Stimulated activated CD4-positive, alpha-beta T cell treated with anti-CD3 and anti-CD28 coated beads, Interleukin-2, amount 100 ng/mL, for 24 hours (primary cell): ENCODE measurements at places on chromosomes 3 and 15.
A peak's percentile ranks its signal among the peaks of the same experiment; 100 is the strongest.

GRCh38 chr15:82810890-82811426 is 1.5 kb downstream of the WHAMM start:
- peak; percentile 35 for DNase-seq

GRCh38 chr15:49908236-49908932 is 210.6 kb downstream of the ATP8B4 start:
- no peak for DNase-seq

DNA sequence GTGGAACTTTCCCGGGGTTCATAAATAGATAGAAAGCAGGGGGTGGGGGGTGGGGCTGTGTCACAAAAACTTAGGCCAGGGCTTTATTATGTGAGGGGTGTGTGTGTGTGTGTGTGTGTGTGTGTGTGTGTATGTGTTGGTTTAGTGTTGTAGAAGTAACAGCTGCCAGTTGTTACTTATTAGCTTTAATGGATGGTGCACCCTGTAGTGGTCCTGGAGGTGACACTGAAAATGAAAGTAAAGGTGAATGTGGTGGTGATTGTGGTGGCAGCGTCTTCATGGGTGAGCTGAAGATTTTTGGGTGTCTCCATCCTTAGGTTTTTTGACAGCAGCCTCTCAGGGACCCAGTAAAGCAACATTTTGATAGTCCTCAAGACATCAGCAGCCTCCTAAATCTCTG is 449.9 kb downstream of the PDCD6IP start:
- DNase-seq, result no peak

DNA sequence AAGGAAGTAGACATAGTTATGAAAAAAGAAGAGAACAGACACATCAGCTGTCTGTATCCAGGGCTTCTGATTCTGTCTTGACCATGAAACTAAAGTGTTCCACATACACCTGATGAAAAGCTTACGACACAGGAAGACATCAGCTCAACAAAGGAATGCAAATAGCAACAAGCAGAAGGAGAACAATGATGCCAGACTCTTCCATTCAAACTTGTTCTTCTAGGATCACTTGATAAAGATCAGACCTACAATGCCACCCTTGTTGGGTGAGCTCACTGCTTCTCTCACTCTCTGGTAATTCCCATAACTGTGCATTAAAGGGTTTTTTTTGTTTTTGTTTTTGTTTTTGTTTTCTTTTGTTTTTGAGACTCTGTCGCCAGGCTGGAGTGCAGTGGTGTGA is 49.7 kb downstream of the GATM start:
- no peak for DNase-seq

DNA sequence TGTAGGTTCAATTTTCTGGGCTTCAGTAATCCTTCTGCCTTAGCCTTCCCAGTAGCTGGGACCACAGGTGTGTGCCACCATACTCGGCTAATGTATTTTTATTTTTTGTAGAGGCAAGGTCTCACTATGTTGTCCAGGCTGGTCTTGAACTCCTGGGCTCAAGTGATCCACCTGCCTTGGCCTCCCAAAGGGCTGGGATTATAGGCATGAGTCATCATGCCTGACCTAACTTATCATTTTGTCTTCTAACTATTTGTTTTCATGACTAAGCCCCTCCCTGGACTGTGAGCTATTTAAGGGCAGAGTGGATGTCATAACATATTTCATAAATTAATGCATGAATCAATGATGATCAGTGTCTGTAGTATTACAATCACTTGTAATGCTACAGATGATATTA is 56.1 kb upstream of the PIAS1 start:
- no peak for DNase-seq

DNA sequence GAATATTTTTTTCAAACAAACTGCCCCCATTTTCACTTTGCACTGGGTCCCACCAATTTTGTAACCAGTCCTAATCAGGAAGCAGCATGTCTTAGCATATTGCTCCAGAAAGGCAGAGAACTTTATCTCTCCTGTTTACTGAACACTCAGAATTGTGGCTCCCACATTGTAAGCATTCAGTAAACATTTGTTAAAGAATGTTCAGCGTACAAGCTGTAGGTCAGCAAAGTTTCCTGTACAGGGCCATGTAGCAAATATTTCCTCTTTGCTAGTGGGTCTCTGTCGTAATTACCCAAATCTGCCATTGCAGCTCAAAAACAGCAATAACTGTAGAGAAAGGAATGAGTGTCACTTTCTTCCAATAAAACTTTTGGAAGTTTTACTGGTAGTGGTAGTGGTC is 393.3 kb downstream of the GRM7 start:
- DNase-seq, result no peak

DNA sequence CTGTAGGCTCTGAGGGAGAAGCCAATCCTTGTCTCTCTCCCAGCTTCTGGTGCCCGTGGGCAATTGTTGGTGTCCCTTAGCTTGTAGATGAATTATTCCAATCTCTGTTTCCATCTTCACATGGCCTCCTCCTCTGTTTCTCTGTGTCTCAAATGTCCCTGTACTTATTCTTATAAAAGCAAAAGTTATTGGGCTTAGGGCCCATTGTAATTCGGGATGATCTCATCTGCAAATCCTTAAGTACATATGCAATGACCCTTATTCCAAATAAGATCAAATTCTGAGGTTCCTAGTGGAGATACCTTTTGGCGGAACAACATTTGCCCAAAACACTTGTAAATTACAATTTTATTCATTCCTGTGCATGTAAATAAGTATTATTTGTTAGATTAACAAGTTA is 147.4 kb upstream of the EPHA3 start:
- DNase-seq, result no peak

- no peak for DNase-seq
Observed at GRCh38 chr3:23111286-23111685, 91.8 kb upstream of the UBE2E2 start.

DNA sequence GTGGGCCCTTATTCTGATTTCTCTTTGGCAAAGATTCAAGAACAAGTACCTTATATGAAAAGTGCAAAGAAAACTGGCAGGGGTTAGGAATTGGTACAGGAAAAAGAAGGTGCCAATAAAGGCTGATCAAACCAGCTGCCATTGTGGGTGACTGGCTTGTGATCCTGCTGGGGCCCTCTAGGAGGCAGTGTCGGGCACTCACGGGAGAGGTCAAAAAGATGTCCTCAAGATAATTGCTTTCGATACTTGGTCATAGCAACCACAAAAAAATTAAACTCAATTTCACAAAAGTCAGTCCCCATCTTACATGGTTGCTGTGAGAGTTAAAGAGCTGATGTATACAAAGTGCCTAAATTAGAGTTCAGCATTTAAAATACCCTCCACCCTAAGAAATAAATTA is 31.0 kb upstream of the CAV3 start:
- DNase-seq, result no peak

- no peak for DNase-seq
Observed at GRCh38 chr15:43095708-43096347, 10.0 kb downstream of the UBR1 start.

GRCh38 chr15:62850318-62850717 is 192.2 kb upstream of the TPM1 start:
- no peak for DNase-seq

- DNase-seq, result no peak
Observed at GRCh38 chr3:55500555-55501330, 13.6 kb upstream of the WNT5A start.

DNA sequence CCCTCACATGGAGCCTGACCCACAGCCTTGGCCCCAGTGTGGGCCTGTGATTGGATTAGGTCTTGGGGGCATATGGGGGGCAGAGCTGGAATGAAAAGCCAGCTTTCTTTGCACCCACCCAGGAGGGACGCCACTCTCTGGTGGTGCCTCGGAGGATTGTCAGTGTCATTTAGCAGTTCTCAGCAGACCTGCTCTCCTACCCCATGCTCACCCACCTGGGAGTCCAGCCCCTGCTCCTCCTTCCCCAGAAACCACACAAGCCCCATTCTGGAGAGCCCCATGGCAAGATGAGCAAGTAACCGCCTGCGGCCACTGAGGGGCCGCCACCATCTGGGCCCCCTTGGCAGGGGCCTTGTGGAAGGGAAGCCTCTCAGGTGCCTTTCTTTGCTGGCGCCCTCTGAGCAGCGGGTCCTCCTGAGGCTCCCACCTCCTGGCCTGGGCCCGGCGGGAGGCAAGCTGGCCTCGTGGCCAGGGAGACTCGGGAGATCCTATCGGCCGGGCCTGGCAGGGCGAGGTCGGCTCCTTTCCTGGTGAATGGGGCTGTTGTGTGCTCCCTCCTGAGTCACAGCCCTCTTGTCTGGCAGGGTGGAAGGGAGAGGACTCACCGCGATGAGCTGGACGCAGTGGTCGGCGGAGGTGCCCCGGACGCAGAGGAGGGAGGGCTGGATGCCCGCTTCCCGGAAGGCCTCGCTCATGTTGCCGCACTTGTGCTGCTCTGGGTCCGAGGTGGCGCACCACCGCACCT is 2.3 kb downstream of the MELTF start:
- no peak for DNase-seq

GRCh38 chr15:65394280-65394789 is 16.5 kb upstream of the IGDCC3 start:
- no peak for DNase-seq

DNA sequence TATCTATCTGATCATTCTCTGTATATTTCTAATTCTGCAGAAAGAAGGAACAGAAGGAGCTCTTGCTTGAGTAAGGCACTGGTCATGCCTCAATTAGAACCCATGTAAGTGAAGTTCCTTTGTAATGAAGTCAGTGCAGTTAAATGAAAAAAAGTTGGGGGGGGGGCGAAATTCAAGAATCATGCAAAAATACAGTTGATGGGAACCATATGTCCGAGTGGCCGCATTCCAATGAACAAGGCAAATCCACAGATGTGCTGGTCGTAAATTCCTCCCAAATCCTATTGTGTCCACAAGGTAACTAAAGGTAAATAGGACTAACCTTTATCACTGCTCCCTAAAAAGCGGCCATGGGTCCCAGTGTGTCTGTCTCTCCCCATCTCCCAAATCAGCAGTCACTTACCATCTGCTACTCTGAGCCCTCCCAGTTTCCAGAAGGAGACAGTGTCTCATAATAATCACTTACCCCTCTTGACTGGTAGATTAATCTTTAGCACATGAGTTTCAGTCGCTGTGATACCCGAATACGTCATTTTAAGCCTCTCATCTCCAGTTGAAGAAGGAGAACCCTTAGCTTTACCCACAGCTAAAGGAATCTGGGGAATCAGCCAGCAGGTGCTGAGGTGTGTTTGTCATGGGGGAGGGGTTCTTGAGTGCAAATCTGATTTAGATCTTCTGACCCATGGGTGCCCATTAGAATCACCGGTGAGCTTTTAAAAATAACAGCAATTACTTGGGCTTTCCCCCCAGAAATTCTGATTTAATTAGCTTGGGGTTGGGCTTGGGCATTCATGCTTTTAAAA is 56.3 kb upstream of the EPHB3 start:
- DNase-seq, result no peak

DNA sequence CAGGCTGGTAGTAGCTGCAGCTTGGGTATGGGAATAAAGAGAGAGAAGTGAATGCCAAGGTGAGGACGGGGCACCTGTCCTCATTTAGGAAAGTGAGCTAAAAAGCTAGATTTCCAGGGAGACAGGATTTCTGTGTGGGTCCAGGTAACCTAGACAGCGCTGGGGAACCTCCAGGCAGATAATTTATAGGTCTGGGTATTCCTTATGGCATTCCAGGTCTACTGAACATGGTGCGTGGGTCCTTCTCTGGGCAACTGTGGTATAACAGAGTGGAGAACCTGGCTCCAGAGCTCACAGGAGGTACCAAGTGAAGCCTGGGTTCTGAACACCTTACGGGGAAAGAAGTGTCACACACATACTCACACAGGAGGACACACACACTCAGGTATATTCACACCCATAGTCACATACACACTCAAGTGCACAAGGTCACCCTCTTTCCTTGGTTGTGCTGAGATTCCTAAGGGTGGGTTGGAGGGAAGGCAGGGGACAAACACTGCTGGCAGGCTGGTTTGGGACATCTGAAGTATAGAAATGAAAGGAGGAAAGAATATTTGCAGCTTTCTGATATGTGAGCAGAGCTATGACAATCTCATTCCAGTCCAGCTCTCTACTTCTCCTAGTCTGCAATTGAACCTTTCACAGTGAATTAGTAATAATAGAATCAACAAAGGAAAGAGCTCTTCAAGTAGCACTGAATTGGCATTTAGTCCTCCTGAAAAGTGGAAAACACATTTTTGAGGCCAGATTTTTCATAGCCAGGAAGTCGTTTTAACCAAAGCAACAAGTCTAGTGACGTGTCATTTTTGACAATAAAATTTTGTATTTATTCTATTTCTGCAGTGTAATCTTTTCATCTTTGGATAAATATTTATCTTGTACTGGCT is 37.4 kb upstream of the ITGA11 start:
- DNase-seq, result no peak

- no peak for DNase-seq
Observed at GRCh38 chr3:111738238-111738637, 120.8 kb upstream of the PHLDB2 start.
